ENCODE measurements at places on chromosomes 3 and 15.

DNA sequence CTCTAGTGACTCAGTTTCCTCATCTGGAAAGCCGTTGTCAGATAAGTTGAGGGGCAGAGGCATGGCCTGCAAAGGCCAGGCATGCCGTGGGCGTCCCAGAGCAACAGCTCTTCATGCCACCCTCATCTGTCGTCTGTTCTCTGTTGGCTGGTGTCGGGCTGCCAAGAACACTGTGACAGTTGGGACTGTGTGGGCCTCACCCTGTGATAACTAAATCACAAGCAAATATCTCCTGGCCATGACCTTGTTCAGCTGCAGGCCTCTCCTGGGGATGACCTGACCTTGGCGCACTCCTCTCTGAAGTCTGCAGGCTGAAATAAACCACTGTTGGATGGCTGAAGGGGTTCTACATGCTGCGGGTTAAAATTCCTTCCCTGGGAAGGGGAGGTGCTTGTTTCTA is 145.9 kb downstream of the SHQ1 start:
- no peak for DNase-seq

GRCh38 chr15:73716417-73716816 is 32.2 kb downstream of the CD276 start:
- DNase-seq, result no peak

- DNase-seq, result no peak
These were observed 962 bp downstream of the ATP13A5 start for GRCh38 chr3:193377591-193377990.

DNA sequence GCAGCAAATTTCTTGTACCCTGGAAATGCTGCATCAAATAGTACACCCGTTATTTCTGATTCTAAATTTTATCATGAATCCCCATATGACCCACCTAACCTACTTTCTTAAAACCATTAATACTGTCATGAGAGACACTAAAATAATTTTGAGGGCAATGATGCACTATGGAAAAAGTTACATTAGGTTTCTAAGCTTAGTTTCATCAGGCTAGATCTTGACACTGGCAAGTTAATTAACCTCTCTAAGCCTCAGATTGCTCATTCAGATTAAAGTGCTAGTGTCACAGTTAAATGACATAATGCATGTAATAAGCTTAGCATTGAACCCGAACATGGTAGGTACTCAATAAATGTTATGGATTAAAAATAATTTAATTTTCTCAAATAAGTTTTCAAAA is 8.2 kb downstream of the GOLIM4 start:
- no peak for DNase-seq

DNA sequence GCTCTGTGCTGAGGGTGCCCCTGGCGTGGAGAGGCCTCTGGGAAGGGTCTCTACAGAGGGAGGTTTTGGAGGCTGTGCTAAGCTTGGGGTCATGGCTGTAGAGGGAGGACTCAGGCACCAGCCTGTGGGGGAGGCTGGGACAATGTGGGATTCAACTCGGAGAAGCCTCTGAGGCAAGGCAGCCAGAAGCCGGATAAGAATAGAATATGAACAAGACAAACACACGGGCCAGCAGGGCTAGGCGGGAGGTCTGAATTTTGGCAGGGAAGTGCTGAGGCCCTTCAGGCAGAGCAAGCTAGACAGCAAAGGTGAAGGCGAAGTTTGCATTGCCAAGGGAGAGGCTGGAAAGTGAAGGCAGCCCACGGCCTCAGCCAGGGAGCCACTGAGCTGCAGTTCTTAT is 612.1 kb upstream of the NR2F2 start:
- no peak for DNase-seq

DNA sequence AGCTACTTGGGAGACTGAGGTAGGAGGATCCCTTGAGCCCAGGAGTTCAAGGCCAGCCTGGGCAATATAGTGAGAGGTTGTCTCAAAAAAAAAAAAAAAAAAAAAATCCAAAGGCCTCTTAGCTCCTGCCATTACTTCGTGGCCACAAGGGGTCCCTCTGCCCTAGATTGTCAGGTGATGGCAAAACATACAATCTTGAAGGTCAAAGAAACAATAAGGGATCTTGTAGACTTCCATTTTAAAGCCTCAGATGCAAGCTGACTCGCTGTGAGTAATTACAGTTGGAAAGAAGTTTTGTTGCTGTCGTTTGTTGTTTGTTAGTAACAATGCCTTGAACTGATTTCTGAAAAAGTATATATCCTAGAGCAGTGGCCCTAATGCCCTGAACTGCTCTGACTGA is 55.9 kb upstream of the PLCL2 start:
- DNase-seq, result peak; percentile 44

DNA sequence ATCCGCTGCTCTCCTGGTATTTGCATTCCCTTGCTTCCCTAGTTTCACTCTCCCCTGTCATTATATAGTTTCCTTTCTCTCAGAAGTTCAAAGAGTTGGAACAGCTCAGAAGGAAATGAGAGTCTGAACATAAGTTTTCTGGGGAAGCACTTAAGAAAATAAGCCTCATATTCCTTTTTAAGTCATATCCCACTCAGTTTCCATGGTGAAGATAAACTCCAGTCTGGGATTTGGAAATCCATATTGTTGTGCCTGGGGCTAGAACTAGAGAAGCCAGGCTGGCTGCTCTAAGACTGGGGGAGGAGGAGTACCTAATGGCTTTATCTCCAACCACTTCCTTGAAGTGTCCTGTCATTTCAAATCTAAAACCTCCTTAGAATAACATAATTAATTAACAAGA is 134.2 kb upstream of the ALCAM start:
- no peak for DNase-seq

DNA sequence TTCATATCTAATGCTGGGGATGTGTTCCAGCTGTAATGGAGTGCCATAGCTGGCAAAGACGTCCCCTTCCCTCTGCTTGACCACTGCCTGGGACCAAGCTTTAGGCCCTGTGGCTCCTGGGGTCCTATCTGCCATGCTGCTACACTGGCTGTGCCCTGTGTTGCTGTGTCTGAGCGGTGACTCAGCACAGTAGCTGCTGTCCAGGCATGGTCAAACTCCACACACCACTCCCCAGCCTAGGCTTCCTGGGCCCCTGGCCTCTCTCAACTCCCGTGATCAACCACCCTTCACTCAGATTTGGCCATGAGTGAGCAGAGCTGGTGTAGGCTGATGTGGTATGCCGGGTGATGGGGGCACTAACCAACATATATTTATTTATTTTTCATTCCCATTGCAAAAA is 27.0 kb downstream of the EPHB1 start:
- DNase-seq, result no peak

DNA sequence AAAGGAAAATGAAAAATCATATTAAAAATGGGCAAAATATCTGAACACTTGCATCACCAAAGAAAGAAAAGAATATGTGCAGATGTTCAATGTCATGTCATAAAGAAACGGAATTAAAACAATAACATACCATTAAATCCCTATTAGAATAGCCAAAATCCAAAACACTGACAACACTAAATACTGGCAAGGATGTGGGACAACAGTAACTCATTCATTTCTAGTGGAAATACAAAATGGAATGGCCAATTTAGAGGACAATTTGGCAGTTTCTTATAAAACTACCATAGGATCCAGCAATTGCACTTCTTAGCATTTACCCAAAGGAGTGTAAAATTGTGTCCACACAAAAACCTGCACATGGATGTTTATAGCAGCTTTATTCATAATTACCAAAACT is 542.5 kb upstream of the UBE2E2 start:
- DNase-seq, result no peak

DNA sequence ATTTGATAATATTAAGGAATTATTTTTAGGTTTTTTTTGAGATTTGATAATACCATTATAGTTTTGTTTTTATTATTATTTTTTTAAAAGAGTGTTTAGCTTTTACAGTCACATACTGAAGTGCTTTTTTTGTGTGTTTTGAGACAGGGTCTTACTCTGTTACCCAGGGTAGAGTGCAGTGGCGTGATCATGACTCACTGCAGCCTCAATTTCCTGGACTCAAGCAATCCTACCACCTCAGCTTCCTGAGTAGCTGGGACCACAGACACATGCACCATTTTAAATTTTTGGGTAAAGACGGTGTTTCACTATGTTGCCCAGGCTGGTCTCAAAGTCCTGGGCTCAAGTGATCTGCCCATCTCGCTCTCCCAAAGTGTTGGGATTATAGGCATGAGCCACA is 73.0 kb downstream of the SUMF1 start:
- no peak for DNase-seq

GRCh38 chr15:78063217-78063616 is 14.3 kb downstream of the TBC1D2B start:
- DNase-seq, result no peak

GRCh38 chr3:48614044-48614443 is 4.6 kb upstream of the UQCRC1 start:
- DNase-seq, result no peak

DNA sequence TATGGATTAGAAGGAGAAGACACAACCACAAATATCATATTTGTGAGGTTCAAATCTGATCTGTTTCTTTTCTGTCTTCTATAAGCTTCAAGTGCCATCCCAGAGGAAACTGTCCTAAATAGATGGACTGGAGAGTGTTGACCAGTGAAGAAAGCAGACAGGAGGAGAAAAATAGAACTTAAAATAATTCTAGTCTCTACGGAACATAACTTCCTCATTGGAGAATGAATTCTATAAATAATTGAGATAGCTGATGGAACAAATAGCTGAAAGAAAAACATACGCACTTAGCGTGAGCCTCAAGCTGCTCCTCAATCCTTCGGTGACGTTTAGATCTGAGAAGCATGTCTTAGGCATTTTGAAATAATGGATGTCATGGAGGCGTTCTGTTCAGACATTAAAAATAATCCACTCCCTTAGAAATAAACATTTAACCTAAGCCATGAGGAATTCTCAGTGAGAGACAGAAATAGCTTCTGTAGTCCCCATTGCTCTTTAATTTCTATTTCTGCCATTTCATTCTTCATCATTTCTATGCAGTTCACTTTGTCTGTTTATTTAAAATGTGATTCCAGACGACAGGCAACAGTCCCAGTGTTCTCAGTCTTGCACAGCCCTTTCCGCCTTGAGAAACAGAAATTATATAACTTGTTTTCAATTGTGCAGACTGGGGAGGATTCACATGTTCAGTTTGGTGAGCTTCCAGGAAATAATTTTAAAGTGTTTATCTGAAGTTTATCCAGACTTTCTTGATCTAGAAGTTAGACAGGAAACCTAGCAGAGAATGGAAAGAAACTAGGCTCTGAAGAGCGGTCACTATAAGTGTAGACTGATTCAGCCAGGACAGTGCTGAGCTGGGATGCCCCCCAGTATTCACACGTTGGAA is 97.3 kb downstream of the NR1D2 start:
- no peak for DNase-seq

- DNase-seq, result peak; percentile 32
These were observed 23.2 kb downstream of the SPTBN5 start for GRCh38 chr15:41870689-41871081.

GRCh38 chr3:123728014-123728413 is 143.2 kb upstream of the HACD2 start:
- no peak for DNase-seq

DNA sequence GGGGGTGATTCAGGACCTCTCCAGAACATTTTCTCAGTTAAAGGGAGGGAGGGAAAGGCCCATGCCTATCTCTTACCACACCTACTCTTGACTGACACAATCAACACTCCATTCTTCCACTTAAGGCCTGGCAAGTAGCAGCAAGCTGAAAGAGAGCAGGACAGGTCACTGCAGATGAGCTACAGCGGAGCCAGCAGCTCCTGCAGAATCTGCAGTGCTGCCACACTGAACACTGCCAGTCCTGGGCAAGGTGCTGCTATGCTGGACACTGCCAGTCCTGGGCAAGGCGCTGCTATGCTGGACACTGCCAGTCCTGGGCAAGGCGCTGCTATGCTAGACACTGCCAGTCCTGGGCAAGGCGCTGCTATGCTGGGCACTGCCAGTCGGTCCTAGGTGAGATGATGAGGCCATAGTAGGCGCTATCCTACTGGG is 143.7 kb downstream of the MYLK start:
- DNase-seq, result no peak

DNA sequence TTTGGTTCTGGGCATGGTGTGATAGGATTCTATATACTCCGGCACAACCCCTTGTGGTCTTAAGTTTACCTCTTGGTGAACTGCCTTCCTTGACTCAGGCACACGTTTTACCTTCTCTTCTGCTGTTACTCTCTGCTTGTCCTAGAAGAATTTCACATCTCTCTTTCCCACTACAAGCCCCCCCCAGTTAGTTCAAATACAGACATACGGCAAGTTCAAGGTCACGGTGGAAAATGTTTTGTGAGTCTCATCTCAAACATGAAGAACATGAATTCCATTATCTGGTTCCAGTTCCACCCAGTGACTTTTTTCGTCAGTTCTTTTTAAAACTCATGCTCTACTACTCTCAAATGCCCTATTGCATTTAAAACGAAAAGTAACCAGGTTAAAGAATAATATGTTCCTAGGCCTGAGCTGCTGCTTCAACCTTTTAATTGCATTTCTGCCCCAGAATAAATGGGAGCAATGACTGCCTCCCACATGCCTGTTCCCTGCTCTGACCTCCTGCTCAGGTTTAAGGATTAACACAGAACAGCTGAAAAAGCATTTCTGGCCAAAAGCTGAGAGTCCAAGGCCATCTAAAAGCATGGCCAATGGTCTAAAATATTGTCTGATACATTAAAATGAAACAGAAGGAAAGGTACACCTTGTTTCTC is 132.8 kb downstream of the OSBPL10 start:
- DNase-seq, result no peak

GRCh38 chr15:84795186-84795585 is 22.0 kb upstream of the ALPK3 start:
- DNase-seq, result no peak

GRCh38 chr3:186849374-186849975 is 7.0 kb downstream of the ADIPOQ start:
- DNase-seq, result no peak

GRCh38 chr3:194212161-194212844 is 76.4 kb downstream of the HES1 start:
- DNase-seq, result no peak

GRCh38 chr3:57206423-57206822 is 6.6 kb upstream of the HESX1 start:
- DNase-seq, result no peak

DNA sequence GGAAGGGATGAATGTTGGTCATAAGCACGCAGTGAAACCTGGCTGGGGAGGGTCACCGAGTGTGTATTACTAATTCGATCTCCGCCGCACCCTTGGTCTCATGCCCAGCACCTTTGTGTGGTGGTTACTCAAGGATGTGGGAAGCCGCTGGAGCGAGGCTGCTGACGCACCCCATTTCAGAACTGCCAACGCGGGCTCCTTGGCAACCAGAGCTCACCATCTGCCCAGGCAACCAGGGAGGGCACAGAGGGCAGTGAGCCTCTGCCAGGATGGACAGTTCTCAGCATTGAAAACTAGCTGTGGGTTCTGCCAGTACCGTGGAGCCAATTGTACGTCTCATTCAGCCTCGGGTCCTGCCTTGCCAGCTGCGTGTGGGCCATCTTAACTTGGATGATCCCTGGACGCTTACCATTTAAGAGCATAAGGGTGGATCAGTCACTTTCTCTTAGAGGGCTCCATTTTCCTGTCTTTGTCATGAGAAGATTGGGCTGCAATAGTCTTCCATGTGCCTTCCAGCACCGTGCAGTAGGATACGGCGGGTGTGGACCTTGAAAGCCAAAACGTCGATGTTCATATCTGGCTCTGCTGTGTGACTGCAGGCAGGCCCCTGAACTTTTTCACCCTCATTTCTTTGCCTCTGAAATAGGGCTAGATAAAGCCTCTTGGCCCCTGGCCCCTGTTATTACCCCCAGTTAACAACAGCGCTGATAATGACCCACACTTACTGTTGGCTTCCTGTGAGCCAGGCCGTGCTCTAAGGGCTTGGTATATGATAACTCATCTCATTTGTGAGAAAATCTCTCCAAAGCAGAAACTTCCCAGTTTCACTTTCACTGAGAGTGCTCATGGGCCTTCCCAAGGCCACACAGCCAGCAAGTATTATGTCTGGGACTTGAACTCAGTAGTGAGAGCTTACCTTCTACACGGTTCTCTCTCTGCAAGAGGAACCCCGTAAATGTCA is 238.8 kb downstream of the OPA1 start:
- DNase-seq, result no peak

All from CD4-positive, alpha-beta T cell (primary cell).